ENCODE measurements at places on chromosomes 7 and 10.

DNA sequence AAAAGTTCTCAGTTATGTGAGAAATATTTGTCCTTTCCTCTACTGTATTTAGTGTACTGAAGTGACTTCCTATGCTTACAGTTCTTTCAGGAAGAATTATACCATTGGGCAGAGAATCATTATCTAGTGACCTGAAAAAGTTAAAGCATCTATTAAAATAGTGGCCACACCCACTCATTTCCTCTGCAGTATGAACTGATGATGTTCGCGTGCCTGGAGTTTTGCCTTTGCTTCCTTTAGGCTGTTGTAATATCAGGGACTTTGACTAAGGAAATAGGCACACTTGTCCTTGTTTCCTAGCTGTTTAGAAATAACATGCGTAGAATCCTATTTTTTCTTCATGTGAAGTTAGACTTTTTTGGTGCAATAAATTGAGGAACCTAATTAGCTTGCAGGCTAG is 100.7 kb downstream of the ZMYND11 start:
- DNase-seq = no peak

- DNase-seq = no peak
Observed at GRCh38 chr7:50697748-50698147, 84.9 kb downstream of the GRB10 start.

GRCh38 chr7:116575853-116576252 is 51.0 kb downstream of the CAV1 start:
- no peak for DNase-seq

GRCh38 chr7:109021390-109021789 is 451.7 kb downstream of the DNAJB9 start:
- no peak for DNase-seq

DNA sequence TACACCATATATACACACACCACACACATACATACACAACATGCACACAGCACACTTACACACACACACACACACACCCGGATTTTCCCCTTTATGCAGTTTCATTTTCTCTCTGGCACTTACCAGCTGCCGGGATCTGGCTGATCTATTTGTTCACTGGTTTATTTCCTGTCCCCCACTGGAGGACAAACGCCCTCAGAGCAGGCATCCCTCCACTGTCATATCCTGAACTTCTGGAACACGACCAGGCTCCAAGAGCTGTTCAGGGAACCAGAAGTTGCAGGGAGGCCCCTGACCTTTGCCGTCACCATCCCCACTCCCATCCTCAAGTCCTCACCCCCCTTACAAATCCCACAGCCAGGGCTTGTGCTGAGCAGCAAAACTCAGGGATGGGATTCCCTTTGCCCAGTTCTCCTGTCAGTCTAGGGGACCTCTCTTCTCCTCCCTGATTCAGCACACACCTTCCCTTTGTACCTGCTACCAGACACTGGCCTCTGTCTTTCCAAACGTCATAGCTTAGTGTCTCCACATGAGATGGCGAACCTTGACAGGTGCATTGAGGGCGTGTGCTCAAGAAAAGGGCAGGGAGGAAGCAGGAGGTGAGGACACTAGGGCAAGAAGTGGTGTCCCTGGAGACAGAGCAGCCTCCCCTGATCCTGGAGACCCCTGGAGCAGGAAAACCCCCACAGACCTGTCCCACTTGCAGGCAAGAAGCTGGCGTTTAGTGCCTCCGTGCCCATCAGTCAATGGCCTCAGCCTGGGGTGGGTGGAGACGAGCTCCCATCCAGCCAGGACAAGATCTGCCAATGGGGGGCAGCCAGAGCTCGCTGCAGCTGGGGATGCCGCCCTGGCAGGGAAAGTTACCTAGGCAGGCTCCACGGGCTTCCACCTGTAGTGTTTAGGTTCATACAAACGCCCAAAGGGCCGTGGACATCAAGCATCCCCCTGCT is 12.7 kb upstream of the DOCK1 start:
- no peak for DNase-seq

- no peak for DNase-seq
Observed at GRCh38 chr7:133126422-133126821, 44.5 kb upstream of the CHCHD3 start.

- no peak for DNase-seq
Observed at GRCh38 chr10:47333532-47333931, 11.3 kb downstream of the GDF2 start.

DNA sequence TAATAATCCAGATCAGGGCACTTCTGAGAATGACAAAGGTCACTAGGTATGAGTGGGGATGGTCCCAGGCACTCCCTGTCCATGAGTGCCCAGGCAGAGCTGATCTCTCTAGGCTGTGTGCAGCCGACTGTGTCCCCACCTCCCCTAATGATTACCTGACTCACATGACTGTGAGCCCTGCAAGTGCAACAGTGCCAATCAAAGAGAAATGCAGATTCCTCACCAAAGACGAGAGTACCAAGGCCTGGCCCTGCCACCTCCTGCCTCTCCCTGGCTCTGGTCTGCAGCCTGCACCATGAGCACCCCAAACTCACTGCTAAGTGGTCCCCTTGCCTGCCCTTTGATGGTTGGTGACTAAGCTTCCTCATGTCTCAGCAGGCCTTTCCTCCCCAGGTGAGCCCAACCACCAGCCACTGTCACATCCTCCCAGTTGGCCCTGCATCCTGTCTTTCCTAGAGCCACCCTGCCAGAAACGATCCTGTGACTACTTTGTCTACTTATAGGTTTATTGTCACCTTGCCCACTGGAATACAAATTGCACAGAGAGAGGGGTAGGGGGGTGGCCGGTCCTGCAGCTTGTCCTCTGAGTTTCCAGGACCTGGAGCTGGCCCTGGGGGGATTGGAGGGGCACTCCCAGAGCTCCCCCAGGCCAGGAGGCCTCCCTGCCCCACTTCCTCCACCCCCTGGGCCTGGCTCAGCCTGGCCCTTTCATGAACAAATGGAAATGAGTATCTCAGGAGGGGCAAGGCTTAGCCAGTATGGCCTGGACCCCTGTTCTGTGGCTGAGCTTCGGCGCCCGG is 22.4 kb upstream of the GDF10 start:
- DNase-seq = no peak

GRCh38 chr7:45122975-45123860 is 11.7 kb upstream of the TBRG4 start:
- no peak for DNase-seq

GRCh38 chr7:116726149-116726548 is 54.2 kb downstream of the MET start:
- DNase-seq = no peak

DNA sequence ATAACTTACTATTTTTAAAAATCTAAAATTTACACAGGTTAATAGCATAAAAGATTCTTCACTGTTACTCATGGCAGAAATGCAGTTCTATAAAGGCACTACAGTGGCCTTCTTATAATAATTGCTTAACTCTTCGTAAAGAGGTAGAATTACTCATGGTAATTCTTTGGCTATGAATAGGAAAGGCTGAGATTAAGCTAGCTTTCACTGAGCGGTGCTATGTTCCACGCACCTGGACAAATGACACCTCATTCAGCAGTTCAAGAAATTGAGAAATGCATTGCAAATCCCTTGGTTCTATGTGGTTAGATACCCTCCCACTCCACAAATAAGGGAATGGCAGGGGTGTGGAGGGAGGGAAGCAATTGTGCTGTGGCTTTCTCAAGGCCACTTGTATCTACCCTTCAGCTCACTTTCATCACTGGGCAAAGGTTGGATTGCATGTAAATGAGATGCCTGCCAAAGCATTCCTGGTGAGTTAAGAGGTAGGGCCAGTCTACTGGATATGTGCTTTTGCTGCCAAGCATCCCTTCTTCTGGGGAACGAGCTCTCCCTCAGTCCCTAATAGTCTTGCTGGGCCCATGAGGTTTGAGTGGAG is 210.9 kb downstream of the TEX36 start:
- no peak for DNase-seq

GRCh38 chr10:119231654-119232053 is 24.3 kb downstream of the GRK5 start:
- DNase-seq = no peak

DNA sequence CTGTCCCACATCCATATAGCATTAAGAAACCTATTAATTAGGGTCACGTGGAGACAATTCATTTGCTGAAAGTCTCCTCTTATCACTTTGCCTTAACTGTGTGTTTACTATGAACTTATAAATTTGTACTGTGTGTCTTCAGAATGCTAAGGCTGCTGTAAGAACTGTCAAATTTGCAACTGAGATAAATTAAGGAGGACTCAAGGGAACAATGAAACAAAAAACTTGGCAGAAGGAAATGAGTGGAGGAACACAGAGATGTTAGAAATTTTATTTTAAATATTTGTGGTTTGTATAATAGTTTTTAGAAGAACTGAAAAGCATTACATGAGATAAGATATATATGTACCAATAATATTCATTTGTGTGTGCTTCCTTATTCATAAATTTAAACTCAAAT is 1005.3 kb upstream of the SORCS1 start:
- no peak for DNase-seq

DNA sequence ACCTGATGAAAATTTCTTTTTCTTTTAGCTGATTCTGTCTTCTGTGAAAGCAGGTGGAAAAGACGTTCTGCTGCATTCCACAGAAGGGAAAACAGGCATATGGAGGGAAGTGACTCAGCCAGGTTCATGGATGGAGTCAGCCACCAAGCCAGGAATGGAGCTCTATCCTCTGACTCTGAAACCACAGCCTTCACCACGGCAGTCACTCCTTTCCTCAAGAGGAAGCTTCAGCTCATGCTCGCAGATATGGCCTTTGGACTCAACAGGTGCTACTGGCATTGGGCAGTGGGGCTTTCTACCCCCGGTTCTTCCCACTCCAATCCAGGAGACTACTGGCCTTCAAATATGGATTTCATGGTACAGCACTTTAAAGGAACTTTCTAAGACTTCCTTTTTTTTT is 11.5 kb upstream of the PLAU start:
- DNase-seq = no peak

DNA sequence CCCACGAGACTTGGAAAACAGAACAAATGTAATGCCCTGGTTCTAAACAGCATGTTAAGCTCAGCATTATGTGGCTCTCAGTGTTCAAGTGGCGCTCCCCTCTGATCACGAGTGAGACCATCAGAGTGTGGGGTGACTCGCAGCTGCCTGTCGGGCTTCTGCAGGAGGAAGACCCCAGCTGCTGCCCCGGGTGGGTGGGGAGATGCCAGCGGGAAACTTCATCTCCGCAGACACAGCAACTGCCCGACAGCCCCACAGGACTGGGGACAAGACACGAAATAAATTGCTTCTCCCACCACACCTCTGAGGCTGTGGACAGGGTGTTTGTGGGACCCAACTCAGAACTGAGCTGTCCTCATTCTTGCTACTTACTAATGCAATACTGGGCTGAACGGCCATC is 126.3 kb upstream of the KIF5B start:
- no peak for DNase-seq
